Ascending aorta (tissue), 2 donors: ENCODE measurements at places on chromosomes 1 and 21. TPM values are rescaled to one million over a fixed set of nuclear protein-coding genes. Genes with fewer than 3 reads are reported as not detected.

DNA sequence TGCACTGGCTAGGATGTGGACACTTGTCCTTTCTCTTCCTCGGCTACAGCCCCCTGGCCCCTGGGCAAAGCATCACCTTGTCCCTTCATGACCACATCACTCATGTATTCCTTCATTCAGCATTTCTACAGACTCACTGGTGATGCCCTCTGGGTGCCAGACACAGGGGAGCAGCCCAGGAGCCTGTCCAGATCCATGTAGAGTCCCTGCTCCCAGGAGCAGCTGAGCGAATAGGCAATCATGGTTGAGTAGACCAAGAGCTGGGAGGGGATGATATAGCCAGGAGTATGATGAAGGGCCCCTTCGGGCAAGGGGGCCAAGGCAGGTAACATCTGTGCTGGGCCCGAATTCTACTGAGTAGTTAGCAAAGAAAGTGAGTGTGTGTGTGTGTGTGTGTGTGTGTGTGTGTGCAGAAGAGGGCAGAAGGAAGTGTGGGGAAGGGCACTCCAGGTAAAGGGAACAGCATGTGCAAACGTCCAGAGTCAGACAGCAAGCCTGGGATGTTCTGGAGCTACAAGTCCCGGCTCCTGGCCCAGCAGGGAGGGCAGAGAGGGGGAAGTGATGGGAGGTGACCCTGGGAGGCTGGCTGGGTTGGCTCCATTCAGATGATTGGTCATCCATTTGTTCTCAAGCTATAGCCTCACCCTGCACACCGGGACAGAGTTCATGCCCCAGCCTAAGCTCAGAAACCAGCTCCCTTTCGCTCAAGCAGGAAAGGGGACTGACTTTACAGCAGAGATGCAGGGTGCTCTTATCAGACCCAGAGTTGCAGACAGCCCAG is 21.0 kb upstream of the PIK3CD start:
- no peak overlapping the region for H3K4me3 ChIP-seq
- no peaks in the 10 kb centered on the region for H3K36me3 ChIP-seq
- H3K4me1 ChIP-seq: no peaks in the 10 kb centered on the region
- H3K27me3 ChIP-seq: no peaks in the 10 kb centered on the region

DNA sequence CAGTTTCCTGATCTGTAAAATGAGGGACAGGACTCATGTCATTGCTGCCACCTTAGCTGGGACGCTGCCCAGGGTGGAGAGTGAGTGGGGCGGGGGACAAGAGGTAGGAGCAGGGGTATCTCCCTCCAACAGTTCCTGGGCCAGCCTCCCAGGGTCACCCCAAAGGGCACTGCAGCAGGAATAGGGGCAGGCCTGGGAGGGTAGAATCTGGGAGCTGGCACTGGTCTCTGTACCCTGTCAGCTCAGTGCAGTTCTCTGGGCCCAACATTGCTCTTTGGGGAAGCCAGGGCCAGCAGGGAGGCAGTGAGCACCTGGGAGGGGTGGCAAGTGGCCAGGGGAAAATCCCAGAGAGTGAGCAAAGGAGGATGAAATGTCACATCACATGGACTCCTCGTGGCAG is 55.8 kb downstream of the ELK4 start:
- H3K27ac ChIP-seq: no peak overlapping the region
- no peaks in the 10 kb centered on the region for H3K4me1 ChIP-seq
- H3K4me3 ChIP-seq: no peak overlapping the region
- H3K36me3 ChIP-seq: no peaks in the 10 kb centered on the region

Gene KLHDC9
- total RNA-seq: 0.32 TPM

Gene LENEP
- not detected for total RNA-seq

DNA sequence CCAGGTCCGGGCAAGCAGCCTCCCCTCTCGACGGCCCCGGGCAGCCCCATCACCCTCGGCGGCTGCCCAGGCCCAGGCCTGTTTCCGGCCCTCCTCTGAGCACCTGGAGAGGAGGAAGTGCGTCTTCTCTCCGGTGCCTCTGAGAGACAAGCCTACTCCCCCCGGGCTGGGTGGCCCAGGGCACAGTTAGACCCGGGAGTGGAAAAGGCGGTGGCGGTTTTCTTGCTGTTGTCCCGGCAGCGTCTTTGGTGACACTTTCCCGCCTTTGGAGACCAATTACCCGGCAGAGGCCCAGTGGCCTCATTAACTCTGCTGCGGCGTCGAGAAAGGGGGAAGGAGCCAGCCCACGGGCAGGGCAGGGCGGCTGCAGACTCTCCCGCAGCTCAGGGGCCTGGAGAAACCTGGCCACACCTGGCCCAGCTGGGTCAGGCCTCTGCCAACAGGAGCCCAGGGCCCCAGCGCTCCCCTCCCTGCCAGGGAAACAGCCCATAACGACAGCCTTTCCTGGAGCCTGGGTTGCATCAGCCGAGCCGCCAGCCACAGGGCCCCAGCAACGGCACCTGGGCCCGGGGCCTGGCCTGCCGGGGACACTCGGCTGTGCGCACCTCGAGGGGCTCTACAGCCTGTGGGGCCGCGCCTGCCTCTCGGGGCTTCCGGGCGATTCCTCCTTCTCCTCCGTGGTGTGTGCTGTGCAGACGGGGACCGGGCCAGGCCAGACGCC is 28.4 kb upstream of the C1orf159 start:
- H3K27me3 ChIP-seq: no peaks in the 10 kb centered on the region
- H3K4me3 ChIP-seq: no peak overlapping the region
- no peak for DNase-seq
- no peaks in the 10 kb centered on the region for H3K36me3 ChIP-seq
- H3K27ac ChIP-seq: no peak overlapping the region
- no peaks in the 10 kb centered on the region for H3K4me1 ChIP-seq

- DNase-seq: no peak
- no peaks in the 10 kb centered on the region for H3K36me3 ChIP-seq
- H3K27ac ChIP-seq: no peak overlapping the region
- no peaks in the 10 kb centered on the region for H3K27me3 ChIP-seq
These were observed 48.4 kb upstream of the RUNX3 start for GRCh38 chr1:24978383-24979032.

Gene SH3BGR
- total RNA-seq: not detected

DNA sequence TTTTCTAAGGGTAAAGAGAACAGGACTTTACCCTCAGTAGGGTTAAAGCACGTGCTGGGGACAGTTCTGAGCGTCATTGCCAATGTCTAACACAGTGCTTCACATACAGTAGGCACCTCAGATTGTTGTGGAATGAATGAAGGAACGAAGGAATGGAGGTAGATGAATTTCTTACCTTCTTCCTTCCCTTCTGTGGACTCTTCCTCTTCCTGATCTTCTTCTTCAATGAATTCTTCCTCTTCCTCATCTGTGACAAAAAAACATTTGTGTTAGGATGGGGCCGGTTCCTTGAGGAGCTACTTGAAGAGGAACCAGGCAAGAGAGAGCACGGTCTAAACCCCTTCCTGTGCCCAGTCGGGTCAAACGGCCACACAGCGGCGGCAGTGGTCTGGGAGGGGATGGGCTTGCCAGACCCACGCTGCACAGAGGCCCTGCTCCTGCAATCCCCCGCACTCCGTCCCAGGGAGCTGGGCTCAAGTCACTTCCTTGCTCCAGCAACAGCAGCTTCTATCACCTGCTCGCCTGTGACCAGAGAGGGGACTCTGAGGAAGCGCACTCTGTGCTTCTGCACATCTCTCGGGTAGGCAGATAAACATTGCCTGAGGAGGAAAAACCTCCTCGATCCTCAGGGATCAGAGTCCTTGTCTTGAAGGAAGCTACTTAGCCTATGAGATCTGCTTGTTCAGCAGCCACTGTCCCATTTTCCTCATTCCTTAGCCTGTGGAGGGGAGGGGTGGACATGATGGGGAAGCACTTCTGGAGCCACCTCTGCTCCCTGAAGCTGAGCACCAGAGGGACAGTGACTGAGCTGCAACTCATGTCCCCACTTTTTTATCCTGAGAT is 8.0 kb upstream of the SLC30A2 start:
- DNase-seq: no peak
- H3K4me1 ChIP-seq: no peaks in the 10 kb centered on the region
- H3K36me3 ChIP-seq: no peaks in the 10 kb centered on the region
- H3K27ac ChIP-seq: no peak overlapping the region
- H3K4me3 ChIP-seq: no peak overlapping the region

- H3K4me1 ChIP-seq: no peaks in the 10 kb centered on the region
- no peaks in the 10 kb centered on the region for H3K27me3 ChIP-seq
- no peak for DNase-seq
- H3K27ac ChIP-seq: no peak overlapping the region
- H3K36me3 ChIP-seq: no peaks in the 10 kb centered on the region
- H3K4me3 ChIP-seq: no peak overlapping the region
These were observed 160.2 kb upstream of the GREM2 start for GRCh38 chr1:240772131-240772530.

- H3K27me3 ChIP-seq: no peaks in the 10 kb centered on the region
- H3K36me3 ChIP-seq: no peaks in the 10 kb centered on the region
- no peak overlapping the region for H3K27ac ChIP-seq
- H3K4me1 ChIP-seq: no peaks in the 10 kb centered on the region
These were observed 369.9 kb upstream of the LRRC7 start for GRCh38 chr1:69197816-69198215.
